AG09309 (cell line): ENCODE measurements at places on chromosomes 13 and 19.

DNA sequence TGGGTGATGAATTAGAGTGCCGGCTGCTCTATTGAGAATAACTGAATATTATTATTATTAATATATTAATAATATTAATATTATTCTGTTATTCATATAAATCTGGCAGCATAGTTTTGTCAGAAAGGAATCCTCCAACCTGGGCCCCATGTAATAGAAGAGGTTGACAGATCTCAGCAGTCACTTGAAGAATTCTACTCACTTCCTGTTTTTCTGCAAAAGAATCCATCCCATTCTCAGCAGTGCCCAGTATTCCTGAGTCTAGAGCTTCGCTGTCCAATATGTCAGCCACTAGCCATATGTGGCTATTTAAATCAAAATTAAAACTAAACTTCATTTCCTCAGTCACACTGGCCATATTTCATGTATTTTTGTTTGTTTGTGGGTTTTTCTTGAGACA lies 72.4 kb upstream of the USPL1 start:
- DNase-seq = no peak

GRCh38 chr19:18660051-18660910 lies 23.2 kb upstream of the CRTC1 start:
- no peak for DNase-seq

DNA sequence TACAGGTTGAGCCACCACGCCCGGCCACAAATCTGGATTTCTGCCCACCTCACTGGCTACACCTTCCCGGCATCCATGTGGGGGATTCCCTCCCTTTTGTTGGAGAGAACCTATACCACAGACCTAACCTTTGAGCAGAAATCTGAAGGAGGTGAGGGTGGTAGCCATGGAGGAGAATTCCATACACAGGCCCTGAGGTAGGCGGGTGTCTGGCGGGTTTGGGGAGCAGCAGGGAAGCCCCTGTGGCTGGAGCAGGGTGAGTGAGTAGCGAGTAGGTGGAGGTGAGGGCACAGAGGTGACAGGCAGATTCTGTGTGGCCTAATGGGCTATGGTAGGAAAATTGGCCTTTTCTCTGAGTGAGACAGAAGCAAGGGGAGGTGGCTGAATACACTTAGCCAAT lies 10.6 kb downstream of the EIF3K start:
- DNase-seq = no peak

GRCh38 chr19:31300422-31300821 lies 48.8 kb downstream of the TSHZ3 start:
- DNase-seq = no peak

- no peak for DNase-seq
Observed at GRCh38 chr13:110455444-110455843, 106.1 kb downstream of the RAB20 start.
